CD4-positive, alpha-beta memory T cell (primary cell): ENCODE measurements at places on chromosomes 1 and 21.

DNA sequence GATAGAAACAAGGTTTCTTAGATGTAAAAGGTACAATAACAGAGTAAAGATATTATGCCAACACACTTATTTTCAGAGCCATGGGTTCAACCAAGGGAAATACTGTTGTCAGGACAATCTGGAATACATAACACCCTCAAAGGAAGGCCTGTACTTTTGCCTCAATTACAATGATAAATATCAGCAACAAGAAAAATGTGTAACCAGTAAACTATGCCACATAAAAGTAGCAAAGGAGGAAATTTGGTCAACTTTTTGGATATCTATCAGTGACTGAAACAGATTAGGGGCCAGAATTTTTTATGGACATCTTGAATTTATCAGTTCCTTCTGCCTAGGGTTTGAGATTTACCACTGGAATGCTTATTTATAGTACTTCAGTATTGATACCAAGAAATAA is 24.6 kb upstream of the RAP1GAP start:
- H3K27ac ChIP-seq: no peak overlapping the region
- H3K4me1 ChIP-seq: no peaks in the 10 kb centered on the region
- DNase-seq: no peak
- no peak overlapping the region for H3K4me3 ChIP-seq

- no peak for DNase-seq
- H3K27me3 ChIP-seq: no peaks in the 10 kb centered on the region
- H3K27ac ChIP-seq: no peak overlapping the region
- H3K4me1 ChIP-seq: no peaks in the 10 kb centered on the region
- H3K4me3 ChIP-seq: no peak overlapping the region
Measured at GRCh38 chr21:37799211-37800056, 116.8 kb downstream of the KCNJ6 start.

DNA sequence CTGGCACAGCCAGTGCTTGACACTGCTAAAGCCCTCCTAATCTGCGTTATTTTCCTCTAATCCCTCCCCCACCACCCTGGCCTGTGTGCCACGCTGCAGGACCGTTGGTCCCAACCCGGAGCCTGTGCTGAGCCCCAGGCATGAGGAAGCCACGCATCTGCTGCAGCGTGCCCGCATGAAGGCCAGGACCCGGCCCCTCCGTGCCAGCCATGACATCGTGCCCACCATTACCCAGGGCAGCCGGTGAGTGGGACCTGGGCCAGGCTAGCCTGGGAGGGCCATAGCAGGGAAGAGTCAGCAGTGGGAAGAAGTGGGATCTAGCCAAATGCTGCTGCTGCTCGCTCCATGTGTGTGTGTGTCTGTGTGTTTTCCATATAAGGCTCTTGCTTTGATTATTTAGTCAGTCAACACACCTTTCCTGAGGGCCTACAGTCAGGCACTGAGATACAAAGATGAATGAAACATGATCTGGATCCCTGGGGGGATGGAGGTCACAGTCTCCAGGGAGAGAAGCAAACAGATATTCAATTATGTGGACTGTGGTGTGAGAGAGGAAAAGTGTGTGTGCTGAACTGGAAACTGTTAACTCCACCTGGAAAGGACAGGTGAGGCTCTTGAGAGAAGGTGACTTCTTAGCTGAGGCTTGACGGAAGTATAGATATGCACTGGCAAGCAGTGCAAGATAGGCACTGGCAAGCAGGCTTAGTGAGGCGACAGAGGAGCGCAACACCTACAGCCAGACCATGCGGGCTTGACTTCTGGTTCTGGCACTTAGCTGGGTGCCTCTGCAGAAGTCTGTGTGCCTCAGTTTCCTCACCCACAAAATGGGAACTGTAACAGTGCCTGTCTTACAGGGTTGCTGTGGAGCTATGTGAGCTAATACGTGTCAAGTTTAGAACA is 15.9 kb downstream of the KIAA1614 start:
- no peaks in the 10 kb centered on the region for H3K4me1 ChIP-seq
- no peak for DNase-seq
- no peak overlapping the region for H3K27ac ChIP-seq
- no peaks in the 10 kb centered on the region for H3K36me3 ChIP-seq
- no peaks in the 10 kb centered on the region for H3K27me3 ChIP-seq
- no peak overlapping the region for H3K4me3 ChIP-seq

DNA sequence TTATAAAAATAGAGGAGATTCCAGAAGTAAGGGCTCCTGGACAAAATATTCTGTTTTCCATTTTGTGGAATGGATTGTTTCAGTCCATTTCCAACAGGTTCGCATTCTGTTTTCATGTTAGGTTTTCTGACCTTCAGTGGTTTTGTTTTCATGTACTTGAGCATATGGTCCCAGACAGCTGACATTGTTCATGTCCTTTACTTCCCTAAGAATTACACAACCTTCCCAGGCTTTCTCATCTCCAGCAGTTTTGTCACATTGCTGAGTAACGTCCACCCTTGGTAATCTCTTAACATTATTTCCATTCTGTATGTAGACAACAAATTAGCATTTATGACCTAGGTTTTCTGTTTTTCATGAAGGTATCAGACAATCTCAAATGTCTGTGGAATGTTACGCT is 21.0 kb upstream of the ERRFI1 start:
- no peaks in the 10 kb centered on the region for H3K36me3 ChIP-seq

DNA sequence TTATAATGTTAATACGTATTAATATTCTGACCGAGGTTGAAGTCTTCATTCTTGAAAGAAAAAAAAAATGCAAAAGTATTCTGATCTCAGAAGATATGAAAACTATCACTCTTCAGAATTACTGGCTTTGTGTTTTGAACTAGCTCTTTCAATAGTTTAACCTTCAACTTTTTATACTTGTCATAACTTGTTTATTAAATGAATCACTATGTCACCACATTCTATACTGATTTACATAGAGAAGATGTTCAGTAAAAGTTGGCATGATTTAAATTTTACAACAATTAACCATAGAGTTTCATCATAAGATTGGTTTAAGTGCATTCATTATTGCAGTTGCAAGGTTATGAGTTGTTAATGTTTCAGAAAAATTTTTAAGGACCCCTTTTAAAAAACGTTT is 57.3 kb downstream of the HS2ST1 start:
- no peaks in the 10 kb centered on the region for H3K4me1 ChIP-seq
- no peak for DNase-seq
- no peak overlapping the region for H3K4me3 ChIP-seq

- peaks cover 4% of the 10 kb centered on the region for H3K36me3 ChIP-seq
- H3K4me1 ChIP-seq: peaks cover 17% of the 10 kb centered on the region
- no peak overlapping the region for H3K4me3 ChIP-seq
- no peak overlapping the region for H3K27ac ChIP-seq
Measured at GRCh38 chr1:156244712-156245111, 2.7 kb downstream of the BGLAP start.

DNA sequence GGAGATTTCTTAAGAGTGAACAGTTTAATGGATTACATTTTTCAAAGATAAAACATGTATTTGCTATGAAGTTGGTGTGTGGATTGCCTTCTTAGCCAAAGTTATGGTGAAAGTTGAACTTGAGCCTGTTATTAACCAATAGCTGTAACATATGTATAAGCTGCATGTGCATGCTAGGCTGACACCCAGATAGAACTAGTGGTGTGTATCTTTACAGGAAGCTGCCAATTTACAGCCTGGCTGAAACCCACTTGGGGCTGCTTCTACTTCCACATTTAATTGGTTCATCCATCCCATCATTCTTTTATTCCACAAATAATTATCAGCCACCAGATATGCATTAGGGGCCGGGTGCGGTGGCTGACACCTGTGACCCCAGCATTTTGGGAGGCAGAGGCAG is 3.3 kb downstream of the PLA2G5 start:
- H3K4me1 ChIP-seq: no peaks in the 10 kb centered on the region
- DNase-seq: no peak
- no peak overlapping the region for H3K4me3 ChIP-seq

GRCh38 chr1:153985941-153986761 is at the start of gene RAB13:
RAB13 (minus strand) TSS chr1:153986339; CDS start chr1:153986236, 103 bp downstream.
- no peak for DNase-seq
- peaks cover 11% of the 10 kb centered on the region for H3K4me1 ChIP-seq
- no peaks in the 10 kb centered on the region for H3K27me3 ChIP-seq
- peak within 1 kb of the TSS; percentile 38 for H3K27ac ChIP-seq
- no peak within 1 kb of the TSS for H3K4me3 ChIP-seq

GRCh38 chr1:177306019-177306415 is 135.3 kb downstream of the BRINP2 start:
- H3K27ac ChIP-seq: no peak overlapping the region
- no peaks in the 10 kb centered on the region for H3K4me1 ChIP-seq
- H3K36me3 ChIP-seq: no peaks in the 10 kb centered on the region
- H3K27me3 ChIP-seq: no peaks in the 10 kb centered on the region
- no peak overlapping the region for H3K4me3 ChIP-seq
- no peak for DNase-seq

DNA sequence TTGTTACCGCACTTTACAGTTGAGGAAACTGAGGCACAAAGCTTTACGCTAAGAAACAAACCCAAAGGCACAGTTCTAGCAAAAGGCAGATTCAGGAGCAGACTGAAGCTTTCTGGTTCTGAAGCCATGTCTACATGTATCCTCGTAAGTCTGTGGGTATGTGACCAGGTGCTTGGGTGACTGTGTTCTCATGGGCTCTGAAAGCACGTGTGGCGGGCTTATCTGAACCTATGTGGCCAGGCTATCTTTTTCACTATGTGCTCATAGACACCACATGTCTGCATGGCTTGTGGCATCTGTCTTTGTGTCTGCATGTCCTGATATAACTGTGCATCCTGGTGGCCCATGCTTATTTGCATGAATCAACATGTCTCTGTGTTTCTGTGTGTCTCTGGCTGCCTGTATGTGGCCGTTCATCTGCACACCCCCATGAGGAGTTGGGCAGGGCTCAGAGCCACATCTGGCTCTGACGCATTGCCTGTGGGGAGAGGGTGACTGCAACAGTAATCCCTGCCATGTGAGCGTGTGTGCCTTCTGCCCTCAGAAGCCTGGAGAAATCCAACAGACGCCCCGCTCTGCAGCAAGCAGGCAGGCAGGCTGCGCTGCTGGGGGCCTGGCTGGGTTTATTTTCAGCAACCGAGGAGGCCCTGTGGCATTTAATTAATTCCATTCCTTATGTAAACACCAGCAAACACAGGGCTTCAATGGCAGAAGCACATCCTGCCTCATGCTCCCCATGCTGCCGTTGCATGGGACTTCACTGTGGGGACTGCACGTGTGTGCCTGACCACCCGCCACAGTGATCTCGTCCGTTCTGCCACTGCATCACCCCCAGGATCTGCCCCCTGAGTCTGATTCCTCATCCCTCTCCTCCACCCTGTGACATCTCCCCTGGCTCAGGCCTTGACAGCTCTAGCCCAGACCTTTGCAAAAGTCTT is 115.4 kb downstream of the TRABD2B start:
- no peak overlapping the region for H3K27ac ChIP-seq
- no peaks in the 10 kb centered on the region for H3K4me1 ChIP-seq
- no peaks in the 10 kb centered on the region for H3K27me3 ChIP-seq
- DNase-seq: no peak
- H3K4me3 ChIP-seq: no peak overlapping the region

GRCh38 chr1:222045786-222046185 is 303.9 kb upstream of the DUSP10 start:
- DNase-seq: no peak
- no peak overlapping the region for H3K4me3 ChIP-seq
- no peak overlapping the region for H3K27ac ChIP-seq
- H3K27me3 ChIP-seq: no peaks in the 10 kb centered on the region

GRCh38 chr1:163834778-163835177 is 513.0 kb downstream of the NUF2 start:
- DNase-seq: no peak
- no peak overlapping the region for H3K27ac ChIP-seq
- no peak overlapping the region for H3K4me3 ChIP-seq
- no peaks in the 10 kb centered on the region for H3K27me3 ChIP-seq
- H3K4me1 ChIP-seq: no peaks in the 10 kb centered on the region
- H3K36me3 ChIP-seq: no peaks in the 10 kb centered on the region

DNA sequence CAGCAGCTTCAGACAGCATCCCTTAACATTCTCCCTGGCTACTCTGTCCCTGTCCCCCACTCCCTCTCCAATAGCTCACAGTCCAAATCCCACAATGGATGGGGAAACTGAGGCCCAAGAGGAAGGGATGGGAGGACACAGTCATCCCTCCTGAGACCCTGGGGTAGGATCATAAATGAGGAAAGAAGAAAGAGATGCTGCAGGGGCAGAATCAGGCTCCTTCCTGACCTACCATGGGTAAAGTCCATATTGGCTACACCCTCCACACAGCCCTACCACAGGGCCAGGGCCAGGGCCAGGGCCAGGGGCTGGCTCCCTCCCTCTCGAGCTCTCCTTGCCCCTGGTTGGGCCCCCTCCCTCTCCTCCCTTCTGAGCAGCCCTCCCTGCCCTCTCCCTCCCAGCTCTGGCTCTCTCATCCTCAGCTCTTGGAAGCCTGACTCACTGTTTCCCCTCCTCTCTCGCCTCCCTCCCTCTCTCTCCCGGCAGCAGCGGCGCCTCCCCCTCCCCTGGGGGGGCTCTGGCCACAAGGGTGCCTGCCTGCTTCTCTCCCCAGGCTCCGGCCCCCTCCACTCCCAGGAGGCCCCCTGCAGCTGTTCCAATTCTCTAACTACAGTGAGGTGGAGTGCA is 4.9 kb downstream of the AHDC1 start:
- DNase-seq: no peak
- H3K36me3 ChIP-seq: no peaks in the 10 kb centered on the region
- no peak overlapping the region for H3K27ac ChIP-seq
- H3K27me3 ChIP-seq: no peaks in the 10 kb centered on the region
- no peak overlapping the region for H3K4me3 ChIP-seq
- peaks cover 79% of the 10 kb centered on the region for H3K4me1 ChIP-seq

DNA sequence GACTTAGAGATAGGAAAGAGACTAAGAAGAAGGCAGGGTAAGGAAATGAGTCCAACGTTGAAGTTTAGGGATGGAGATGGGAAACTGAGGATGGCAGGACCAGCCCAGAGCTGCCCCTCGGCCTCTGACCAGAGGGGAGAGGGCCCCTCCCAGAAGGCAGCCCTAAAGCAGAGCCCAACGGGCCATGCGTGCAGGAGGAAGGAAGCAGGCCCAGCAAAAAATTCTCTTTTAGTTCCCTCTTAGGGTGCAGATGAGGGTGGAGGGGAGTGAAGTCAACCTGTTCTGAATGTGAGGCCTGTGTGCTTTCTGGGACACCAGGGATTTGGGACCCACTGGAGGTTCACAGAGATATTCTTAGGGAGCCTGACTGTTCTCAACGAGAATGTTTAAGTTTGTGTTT is 225.4 kb downstream of the RHOU start:
- H3K27me3 ChIP-seq: no peaks in the 10 kb centered on the region
- H3K4me1 ChIP-seq: no peaks in the 10 kb centered on the region
- H3K36me3 ChIP-seq: no peaks in the 10 kb centered on the region
- no peak overlapping the region for H3K27ac ChIP-seq

DNA sequence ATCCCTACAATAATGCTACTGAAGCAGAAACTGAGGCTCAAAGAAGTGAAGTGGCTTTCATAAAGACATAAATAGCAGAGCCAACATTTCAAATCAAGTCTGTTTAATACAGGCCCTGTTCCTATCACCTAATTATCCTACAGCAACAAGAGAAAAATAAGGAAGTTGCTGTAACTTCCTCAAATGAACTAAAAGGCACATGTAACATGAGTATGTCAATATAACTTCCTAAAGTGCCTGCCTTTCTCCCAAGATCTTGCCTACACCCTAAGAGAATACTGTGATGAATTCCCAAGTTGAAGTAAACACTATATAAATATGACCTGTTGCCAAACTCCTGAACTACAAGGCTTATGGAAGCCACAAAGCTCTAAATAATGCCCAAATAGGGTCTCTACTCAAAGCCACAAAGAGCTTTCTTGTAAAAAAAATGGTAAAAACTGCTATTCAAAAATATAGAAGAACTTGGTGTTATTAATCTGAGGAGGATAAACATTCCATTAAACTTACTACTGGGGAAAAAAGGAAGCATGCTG is 8.6 kb downstream of the BEND5 start:
- H3K36me3 ChIP-seq: no peaks in the 10 kb centered on the region
- no peaks in the 10 kb centered on the region for H3K27me3 ChIP-seq
- no peaks in the 10 kb centered on the region for H3K4me1 ChIP-seq
- H3K27ac ChIP-seq: no peak overlapping the region
- H3K4me3 ChIP-seq: no peak overlapping the region
- no peak for DNase-seq
